ENCODE measurements at places on chromosomes 2 and 18. TPM values are rescaled to one million over a fixed set of nuclear protein-coding genes. Genes with fewer than 3 reads are reported as not detected.
A peak's percentile ranks its signal among the peaks of the same experiment; 100 is the strongest.

DNA sequence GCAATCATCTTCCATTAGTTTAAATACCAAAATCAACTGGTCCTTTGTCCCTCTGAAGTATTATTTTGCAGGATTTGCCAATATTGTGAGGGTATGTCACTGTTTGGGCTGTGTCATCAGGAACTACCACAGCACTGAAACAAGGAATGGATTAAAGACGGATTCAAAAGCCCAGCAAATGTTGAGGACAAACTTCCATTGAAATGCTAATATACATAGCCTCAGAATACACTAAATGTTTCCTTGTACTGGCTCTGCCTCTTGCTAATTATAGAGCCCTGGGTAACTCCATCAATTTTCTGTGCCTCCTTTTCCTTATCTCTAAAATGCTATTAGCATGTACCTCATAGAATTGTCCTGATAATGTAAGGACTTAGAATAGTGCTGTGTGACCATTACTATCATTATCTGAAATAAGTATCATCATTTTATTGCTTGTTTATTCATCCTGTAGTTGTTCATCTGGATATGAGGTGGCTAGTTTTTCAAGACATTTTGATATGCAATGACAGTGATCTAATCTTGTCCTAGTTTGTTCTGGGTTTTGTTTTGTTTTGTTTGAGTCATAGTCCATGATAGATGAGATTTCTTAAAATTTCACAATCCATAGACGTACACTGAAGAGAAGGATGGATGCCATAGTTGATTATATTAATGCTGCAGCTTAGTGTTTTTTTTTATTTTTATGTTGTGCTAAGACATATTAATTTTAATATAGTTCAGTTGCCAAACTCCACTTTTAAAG lies 333.4 kb upstream of the KCNH7 start:
- no peak for DNase-seq
- H3K4me1 ChIP-seq, result no peaks in the 10 kb centered on the region
- no peak overlapping the region for H3K4me3 ChIP-seq
- no peaks in the 10 kb centered on the region for H3K36me3 ChIP-seq
- H3K27me3 ChIP-seq, result no peaks in the 10 kb centered on the region

GRCh38 chr2:85814802-85815550 lies 61.2 kb downstream of the ATOH8 start:
- no peaks in the 10 kb centered on the region for H3K27me3 ChIP-seq
- no peak overlapping the region for H3K4me3 ChIP-seq
- no peak for DNase-seq
- H3K36me3 ChIP-seq, result no peaks in the 10 kb centered on the region
- no peaks in the 10 kb centered on the region for H3K4me1 ChIP-seq
- H3K27ac ChIP-seq, result no peak overlapping the region

DNA sequence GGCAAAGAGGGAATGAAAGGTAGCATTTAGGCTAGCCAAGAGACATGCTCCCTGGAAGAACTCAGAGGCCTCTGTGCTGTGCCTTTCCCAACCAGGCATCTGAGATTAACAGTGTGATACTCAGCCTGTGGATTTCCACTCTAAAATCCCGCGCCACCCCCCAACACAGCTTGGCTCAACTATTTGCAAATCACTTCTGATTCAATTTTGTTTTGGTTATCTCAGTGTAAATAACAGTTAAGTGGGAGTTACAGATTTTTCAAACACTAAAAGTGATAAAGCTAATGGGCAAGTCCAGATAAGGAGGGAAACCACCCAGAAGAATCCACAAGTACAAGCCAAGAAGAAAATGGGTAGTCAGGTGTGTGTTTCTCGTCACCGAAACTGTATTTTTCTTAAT lies 1.4 kb upstream of the NRP2 start:
- peak; percentile 46 for DNase-seq
- H3K36me3 ChIP-seq, result no peaks in the 10 kb centered on the region
- H3K27ac ChIP-seq, result no peak overlapping the region
- H3K4me1 ChIP-seq, result peaks cover 2% of the 10 kb centered on the region
- H3K4me3 ChIP-seq, result no peak overlapping the region
- peaks cover 3% of the 10 kb centered on the region for H3K27me3 ChIP-seq

DNA sequence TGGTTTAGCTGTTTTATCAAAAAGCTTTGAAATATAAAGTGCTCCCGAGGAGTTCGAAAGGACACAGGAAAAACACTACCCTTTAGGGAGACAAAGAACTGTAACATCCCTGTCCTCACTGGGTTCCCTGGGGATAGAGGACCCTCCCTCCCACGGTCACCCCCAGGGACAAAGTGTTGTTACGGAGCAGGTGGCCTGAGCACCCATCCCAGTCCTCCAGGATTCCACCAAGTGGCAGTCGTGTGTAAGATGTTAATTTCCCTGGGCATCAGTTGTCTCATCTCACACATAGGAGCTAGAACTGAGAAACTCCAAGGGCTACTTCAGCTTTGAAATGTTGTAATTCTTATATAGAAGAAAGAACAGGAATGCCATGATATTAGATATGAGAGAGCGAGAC lies 137.7 kb downstream of the ALK start:
- no peaks in the 10 kb centered on the region for H3K4me1 ChIP-seq
- H3K27me3 ChIP-seq, result no peaks in the 10 kb centered on the region
- DNase-seq, result no peak
- no peak overlapping the region for H3K27ac ChIP-seq
- H3K36me3 ChIP-seq, result no peaks in the 10 kb centered on the region

GRCh38 chr18:51287818-51288508 lies 90.5 kb upstream of the MEX3C start:
- no peaks in the 10 kb centered on the region for H3K4me1 ChIP-seq
- DNase-seq, result no peak
- H3K27me3 ChIP-seq, result no peaks in the 10 kb centered on the region
- no peak overlapping the region for H3K27ac ChIP-seq
- no peak overlapping the region for H3K4me3 ChIP-seq

Gene CYP1B1
- 47.7 TPM for total RNA-seq

Data from lung (tissue), 17 donors.